ENCODE measurements at places on chromosomes 1 and 21.
A peak's percentile ranks its signal among the peaks of the same experiment; 100 is the strongest.

DNA sequence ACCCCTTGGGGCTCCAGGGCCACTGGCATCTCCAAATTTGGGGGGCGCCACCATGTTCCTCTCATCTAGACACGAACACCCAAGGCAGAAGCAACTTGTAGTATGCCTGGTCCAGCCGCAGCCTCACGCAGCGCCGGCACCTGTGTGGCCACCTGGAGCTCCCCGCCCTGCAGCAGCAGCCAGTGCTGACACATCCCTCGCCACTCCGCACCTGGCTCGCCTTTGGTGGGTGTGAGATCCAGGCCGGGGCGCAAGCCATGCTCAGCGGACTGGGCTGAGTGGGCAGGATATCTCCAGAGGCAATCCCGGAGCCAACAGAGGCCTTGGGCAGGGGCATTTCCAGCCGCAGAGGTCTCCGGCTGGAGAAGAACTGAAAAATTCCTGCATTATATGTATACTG is 1563.7 kb downstream of the NCAM2 start:
- H3K36me3 ChIP-seq, result no peaks in the 10 kb centered on the region
- no peak overlapping the region for H3K27ac ChIP-seq
- DNase-seq, result no peak
- H3K4me1 ChIP-seq, result no peaks in the 10 kb centered on the region
- no peaks in the 10 kb centered on the region for H3K27me3 ChIP-seq

DNA sequence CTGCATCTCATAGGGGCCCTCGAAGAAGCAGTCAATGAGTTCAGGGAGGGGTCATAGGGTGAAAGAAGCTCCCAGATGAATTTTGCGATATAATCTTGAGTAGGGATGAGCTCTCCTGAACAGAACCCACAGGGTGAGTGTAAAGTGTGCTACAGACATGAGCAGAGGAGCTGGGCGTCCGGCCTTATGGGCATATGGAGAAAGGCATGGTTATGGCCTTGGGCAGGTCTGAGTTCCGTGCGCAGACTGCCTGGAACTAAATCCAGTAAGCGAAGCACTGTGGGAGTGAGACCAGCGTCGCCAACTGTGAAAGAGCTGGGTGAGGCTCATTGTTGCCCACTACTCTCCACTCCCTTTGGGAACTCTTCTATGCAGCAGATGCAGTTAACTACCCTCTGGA is 28.7 kb downstream of the NSL1 start:
- no peaks in the 10 kb centered on the region for H3K27me3 ChIP-seq
- no peak for DNase-seq
- no peak overlapping the region for H3K27ac ChIP-seq
- peaks cover 14% of the 10 kb centered on the region for H3K36me3 ChIP-seq

- H3K4me1 ChIP-seq, result no peaks in the 10 kb centered on the region
- no peak overlapping the region for H3K27ac ChIP-seq
- no peaks in the 10 kb centered on the region for H3K27me3 ChIP-seq
- H3K36me3 ChIP-seq, result no peaks in the 10 kb centered on the region
- no peak for DNase-seq
Measured at GRCh38 chr1:83676106-83676505, 322.8 kb downstream of the TTLL7 start.

DNA sequence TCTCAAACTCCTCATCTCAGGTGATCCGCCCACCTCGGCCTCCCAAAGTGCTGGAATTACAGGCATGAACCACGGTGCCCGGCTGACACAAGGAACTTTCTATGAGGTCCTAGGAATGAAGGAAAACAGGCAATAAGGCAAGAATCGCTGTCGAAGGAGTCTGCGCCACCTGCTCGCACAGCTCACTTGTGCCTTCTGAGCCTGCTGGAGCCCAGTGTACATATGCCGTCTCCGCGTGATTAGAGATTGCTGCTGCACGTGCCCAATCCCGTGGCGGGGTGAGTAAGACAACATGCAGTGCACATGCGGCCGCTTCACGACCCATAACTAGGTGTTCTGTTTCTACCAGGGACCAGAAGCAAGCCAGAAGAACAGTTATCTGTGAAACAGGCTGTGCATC is 24.3 kb downstream of the H3-3A start:
- no peak for DNase-seq
- H3K27me3 ChIP-seq, result no peaks in the 10 kb centered on the region
- H3K36me3 ChIP-seq, result peaks cover 7% of the 10 kb centered on the region
- peaks cover 13% of the 10 kb centered on the region for H3K4me1 ChIP-seq

- no peak overlapping the region for H3K4me3 ChIP-seq
- H3K27ac ChIP-seq, result no peak overlapping the region
- H3K36me3 ChIP-seq, result no peaks in the 10 kb centered on the region
- H3K4me1 ChIP-seq, result peaks cover under 1% of the 10 kb centered on the region
Measured at GRCh38 chr1:154778275-154778674, 91.8 kb downstream of the KCNN3 start.

DNA sequence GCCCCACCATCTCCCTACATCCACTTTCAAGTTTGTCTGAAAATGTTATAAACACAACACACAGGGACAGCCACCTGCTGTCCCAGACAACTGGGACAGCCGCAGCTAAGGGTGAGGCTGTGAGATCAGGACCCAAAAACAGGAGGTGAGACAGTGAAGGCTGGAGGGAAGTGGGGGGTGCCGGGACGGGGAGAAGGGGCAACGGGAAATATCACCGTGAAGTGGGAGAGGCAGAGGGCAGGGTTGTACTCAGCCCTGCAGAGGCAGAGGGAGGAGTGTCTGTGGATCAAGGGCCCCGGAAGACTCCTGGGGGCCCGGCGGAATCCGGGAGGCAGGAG is 114.4 kb downstream of the CASZ1 start:
- peak overlapping the region; percentile 39 for H3K27ac ChIP-seq
- H3K27me3 ChIP-seq, result no peaks in the 10 kb centered on the region
- DNase-seq, result no peak
- peaks cover 26% of the 10 kb centered on the region for H3K36me3 ChIP-seq

DNA sequence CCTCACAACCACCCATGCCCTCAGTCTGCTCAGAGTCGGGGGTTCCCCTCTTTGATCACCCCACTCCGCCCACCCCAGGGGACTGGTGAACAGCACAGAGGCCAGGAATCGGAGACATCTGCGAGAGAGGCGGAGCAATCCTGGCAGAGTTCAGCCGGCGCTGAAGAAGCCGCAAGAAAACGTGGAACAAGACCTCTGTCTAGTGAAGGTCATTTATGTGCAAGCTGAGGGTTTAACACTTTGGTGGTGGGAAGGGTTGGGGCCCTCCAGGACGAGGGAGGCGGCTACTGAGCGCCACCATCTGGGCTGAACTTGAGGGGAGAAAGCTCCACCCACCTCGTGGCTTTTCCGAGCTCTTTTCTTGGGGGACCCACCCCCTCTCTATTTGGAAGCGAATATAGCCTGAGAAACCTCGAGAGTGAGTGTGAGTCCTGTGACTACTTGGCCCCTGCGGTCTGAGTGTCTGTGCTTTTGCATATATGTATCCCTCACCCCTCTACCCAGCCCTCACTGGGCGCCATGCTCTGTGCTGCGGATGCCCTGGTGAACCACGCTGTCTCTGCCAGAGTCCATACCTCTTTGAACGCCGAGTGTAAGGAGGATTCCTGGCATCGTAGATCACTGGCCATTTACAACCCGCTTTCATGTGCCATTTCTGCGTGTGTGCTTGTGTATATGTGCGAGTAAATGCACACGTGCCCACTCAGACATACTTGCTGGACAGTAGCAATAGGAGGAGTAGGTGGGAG is 1.2 kb upstream of the EPHA10 start:
- peaks cover 9% of the 10 kb centered on the region for H3K4me1 ChIP-seq
- peak overlapping the region; percentile 21 for H3K4me3 ChIP-seq
- no peak for DNase-seq
- no peak overlapping the region for H3K27ac ChIP-seq

- H3K27ac ChIP-seq, result no peak overlapping the region
- H3K27me3 ChIP-seq, result no peaks in the 10 kb centered on the region
- peaks cover 14% of the 10 kb centered on the region for H3K4me1 ChIP-seq
- no peaks in the 10 kb centered on the region for H3K36me3 ChIP-seq
Measured at GRCh38 chr1:66434096-66434495, 99.9 kb upstream of the SGIP1 start.

- H3K27ac ChIP-seq, result no peak overlapping the region
- no peaks in the 10 kb centered on the region for H3K27me3 ChIP-seq
- no peak overlapping the region for H3K4me3 ChIP-seq
- H3K36me3 ChIP-seq, result peaks cover 17% of the 10 kb centered on the region
- H3K4me1 ChIP-seq, result peaks cover 13% of the 10 kb centered on the region
Measured at GRCh38 chr1:41024953-41025352, 3.4 kb upstream of the SLFNL1 start.

DNA sequence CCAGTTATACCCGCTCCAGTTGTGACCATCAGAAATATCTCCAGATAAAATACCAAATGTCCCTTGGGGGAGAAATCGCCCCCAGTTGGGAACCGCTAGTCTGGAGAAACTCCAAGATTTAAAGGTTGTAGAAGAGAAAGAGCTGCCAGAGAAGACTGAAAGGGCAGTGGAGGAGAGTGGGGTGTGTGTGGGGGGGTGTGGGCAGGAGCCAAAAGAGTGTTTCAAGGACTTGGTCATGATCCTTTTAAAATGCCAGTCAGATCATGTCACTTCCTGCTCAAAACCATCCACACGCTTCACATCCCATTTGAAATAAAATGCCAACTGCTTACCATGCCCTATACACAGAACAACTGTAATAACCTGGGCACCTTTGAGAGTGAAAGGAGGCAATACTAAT is 3.4 kb upstream of the HEYL start:
- no peak overlapping the region for H3K27ac ChIP-seq
- H3K36me3 ChIP-seq, result no peaks in the 10 kb centered on the region
- DNase-seq, result no peak
- H3K4me3 ChIP-seq, result no peak overlapping the region

DNA sequence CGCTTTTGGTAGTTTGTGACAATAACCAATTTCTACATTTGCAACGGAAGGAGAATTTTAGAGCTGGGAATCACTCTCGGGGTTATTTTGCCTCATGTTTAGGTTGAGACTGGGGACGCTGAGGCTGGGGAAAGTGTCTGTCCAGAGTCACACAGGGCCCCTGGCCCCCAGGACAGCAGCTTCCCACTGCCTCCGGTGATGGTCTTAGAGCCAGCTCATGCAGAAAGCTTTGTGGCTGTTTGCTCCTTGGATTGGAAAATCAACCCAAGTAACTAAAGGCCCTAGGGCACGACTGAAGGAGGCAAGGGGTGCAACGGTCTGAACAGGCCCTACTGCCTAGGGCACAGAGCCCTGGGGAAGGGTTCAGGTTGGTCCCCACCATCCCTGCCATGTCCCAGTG is 72.0 kb downstream of the NID1 start:
- no peak overlapping the region for H3K4me3 ChIP-seq
- H3K36me3 ChIP-seq, result no peaks in the 10 kb centered on the region
- no peak for DNase-seq
- H3K27me3 ChIP-seq, result no peaks in the 10 kb centered on the region

DNA sequence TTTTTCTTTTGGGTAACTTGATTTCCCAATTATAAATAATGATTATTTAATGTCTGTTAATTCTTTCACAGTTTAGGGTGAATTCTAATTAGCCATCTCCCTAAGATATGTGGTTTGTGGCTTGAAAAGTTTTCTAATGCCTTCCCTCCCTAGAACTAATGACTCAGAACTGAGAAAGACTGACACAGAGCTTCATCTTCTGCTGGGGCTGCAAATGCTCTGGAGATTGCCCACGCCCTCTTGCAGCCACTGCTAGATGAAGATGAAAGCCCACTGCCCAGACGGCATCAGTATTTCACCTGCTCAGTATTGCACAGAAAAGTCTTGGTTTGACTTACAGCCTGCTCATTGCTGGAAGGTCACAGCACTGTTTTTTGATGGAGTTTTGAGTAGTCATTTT is 101.5 kb downstream of the ST6GALNAC3 start:
- no peak for DNase-seq
- no peak overlapping the region for H3K4me3 ChIP-seq
- peaks cover 14% of the 10 kb centered on the region for H3K27me3 ChIP-seq

GRCh38 chr1:96425382-96426129 is 296.0 kb upstream of the PTBP2 start:
- H3K4me1 ChIP-seq, result no peaks in the 10 kb centered on the region
- H3K4me3 ChIP-seq, result no peak overlapping the region
- H3K27ac ChIP-seq, result no peak overlapping the region
- no peaks in the 10 kb centered on the region for H3K36me3 ChIP-seq
- no peak for DNase-seq

- H3K4me1 ChIP-seq, result no peaks in the 10 kb centered on the region
- no peak for DNase-seq
- no peaks in the 10 kb centered on the region for H3K36me3 ChIP-seq
- H3K4me3 ChIP-seq, result no peak overlapping the region
Measured at GRCh38 chr1:114551400-114551799, 30.0 kb downstream of the BCAS2 start.

DNA sequence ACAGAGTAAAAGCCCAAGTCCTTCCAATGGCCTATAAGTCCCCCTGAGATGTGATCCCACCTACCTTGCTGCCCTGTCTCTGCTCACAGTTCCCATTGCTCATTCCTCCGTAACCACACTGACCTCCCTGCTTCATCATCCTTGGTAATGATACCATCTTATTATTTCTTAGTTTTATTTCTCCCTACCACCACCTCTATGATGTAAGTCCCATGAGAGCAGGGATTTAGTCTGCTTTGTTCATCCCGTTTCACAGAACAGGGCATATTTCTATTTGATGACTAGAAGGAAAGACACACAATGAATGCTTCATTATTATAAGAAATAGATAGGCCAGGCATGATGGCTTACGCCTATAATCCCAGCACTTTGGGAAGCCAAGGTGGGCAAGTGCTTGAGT is 22.5 kb downstream of the NIBAN1 start:
- DNase-seq, result no peak
- peaks cover 41% of the 10 kb centered on the region for H3K4me1 ChIP-seq
- no peaks in the 10 kb centered on the region for H3K27me3 ChIP-seq

GRCh38 chr1:228811712-228812305 is 76.5 kb downstream of the RHOU start:
- no peak overlapping the region for H3K27ac ChIP-seq
- peaks cover 2% of the 10 kb centered on the region for H3K36me3 ChIP-seq
- peaks cover 30% of the 10 kb centered on the region for H3K4me1 ChIP-seq
- DNase-seq, result no peak
- no peak overlapping the region for H3K4me3 ChIP-seq
- no peaks in the 10 kb centered on the region for H3K27me3 ChIP-seq
